Chondrocyte (in vitro differentiated cells): ENCODE measurements at places on chromosomes 12 and 14. TPM values are rescaled to one million over a fixed set of nuclear protein-coding genes. Genes with fewer than 3 reads are reported as not detected.
A peak's percentile ranks its signal among the peaks of the same experiment; 100 is the strongest.

GRCh38 chr14:96686126-96686525 lies 111.1 kb upstream of the VRK1 start:
- no peak overlapping the region for H3K27ac ChIP-seq
- peaks cover under 1% of the 10 kb centered on the region for H3K27me3 ChIP-seq
- H3K4me3 ChIP-seq: no peak overlapping the region
- H3K36me3 ChIP-seq: no peaks in the 10 kb centered on the region
- no peaks in the 10 kb centered on the region for H3K4me1 ChIP-seq
- DNase-seq: no peak

DNA sequence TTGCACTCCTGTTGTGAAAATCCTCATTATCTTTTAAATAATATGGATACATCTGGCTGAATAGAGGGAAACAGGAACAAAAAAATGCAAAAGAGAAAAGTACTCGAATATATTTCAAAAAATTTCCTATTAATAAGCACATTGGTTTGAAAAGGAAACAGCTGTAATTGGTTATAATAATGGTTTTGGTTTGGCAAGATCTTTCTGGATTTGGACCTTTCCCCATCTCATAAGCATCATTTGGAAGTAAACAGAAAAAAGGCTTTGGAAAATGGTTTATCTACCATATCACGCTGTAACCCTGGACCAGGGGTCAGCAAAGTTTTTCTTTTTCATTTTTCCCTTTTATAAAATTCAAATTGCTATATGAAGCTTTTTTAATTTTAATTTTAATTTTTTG lies 2.8 kb upstream of the NINJ2 start:
- no peaks in the 10 kb centered on the region for H3K36me3 ChIP-seq
- no peak overlapping the region for H3K4me3 ChIP-seq
- no peaks in the 10 kb centered on the region for H3K27me3 ChIP-seq
- H3K27ac ChIP-seq: no peak overlapping the region
- no peak for DNase-seq
- H3K4me1 ChIP-seq: peaks cover 36% of the 10 kb centered on the region

- no peak overlapping the region for H3K27ac ChIP-seq
- H3K4me1 ChIP-seq: peaks cover 6% of the 10 kb centered on the region
- peaks cover 6% of the 10 kb centered on the region for H3K36me3 ChIP-seq
- no peaks in the 10 kb centered on the region for H3K27me3 ChIP-seq
- DNase-seq: no peak
Observed at GRCh38 chr12:105865886-105866285, 272.9 kb downstream of the NUAK1 start.

DNA sequence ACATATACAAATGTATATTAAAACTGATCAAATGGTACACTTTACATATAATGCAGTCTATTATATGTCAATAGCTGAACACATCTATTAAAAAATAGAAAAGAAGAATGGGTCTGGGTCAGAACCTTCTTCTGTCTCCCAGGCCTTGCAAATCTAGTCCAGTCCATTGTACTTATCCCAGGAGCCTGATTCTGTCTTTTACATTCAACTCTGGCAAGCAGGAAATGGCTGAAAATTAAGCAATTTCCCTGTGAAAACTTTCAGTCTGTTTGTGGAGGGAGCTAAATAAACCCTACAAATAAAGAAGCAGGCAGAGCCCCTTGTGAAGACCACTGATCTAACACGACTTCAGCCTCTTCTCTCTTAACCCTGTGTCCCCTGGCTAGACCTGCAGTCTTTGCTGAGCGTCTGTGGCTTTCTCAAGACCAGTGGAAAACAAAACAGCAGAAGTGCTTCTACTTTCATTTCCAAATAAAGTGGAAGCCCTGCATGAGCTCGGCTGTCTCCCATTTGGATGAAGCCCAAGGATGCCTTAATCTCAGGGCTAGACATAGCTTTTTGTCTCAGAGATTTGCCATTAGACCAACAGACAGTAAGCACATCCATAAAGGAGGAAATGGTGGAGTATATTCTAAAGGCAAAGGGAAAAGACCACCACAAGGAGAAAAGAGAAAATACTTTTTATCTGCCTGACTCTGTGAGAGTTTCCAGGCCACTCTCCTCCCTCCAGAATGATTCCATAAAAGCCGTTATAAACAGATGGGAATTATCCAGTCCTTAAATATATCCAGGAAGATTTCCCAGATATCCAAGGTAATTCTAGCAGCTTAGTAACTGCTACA lies 48.2 kb downstream of the CRACR2A start:
- peaks cover 2% of the 10 kb centered on the region for H3K36me3 ChIP-seq
- peak overlapping the region; percentile 29 for H3K27ac ChIP-seq
- peak overlapping the region; percentile 25 for H3K4me3 ChIP-seq
- peaks cover 4% of the 10 kb centered on the region for H3K27me3 ChIP-seq
- DNase-seq: no peak
- H3K4me1 ChIP-seq: peaks cover 10% of the 10 kb centered on the region

DNA sequence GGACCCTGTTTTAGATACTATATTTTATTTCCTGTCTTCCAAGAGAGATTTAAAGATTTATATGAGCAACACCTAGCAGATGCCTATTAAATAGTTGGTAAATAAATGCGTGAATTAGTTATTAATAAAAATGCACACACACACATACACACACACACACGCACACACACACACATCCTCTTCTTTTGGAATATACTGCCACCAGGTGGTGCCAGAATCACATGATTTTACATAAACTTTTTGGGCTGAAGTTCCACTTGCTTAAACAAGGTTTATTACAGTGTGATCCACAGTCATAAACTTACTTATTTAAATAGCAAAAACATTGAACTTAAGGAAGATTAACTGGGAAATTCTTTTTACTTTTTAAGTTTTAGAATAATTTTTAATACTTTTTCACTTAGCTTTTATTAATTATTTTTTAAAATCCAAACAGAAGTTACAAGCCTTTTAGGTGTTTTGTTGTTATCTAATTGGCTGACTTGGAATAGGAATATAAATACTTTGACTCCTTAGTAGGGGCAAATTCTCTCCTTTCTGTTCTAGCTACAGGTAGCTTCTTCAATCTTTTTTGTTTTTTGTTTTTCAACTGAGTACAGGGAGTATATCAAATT lies 17.5 kb downstream of the RAD51B start:
- no peaks in the 10 kb centered on the region for H3K4me1 ChIP-seq
- DNase-seq: no peak
- H3K27me3 ChIP-seq: no peaks in the 10 kb centered on the region
- no peak overlapping the region for H3K27ac ChIP-seq

DNA sequence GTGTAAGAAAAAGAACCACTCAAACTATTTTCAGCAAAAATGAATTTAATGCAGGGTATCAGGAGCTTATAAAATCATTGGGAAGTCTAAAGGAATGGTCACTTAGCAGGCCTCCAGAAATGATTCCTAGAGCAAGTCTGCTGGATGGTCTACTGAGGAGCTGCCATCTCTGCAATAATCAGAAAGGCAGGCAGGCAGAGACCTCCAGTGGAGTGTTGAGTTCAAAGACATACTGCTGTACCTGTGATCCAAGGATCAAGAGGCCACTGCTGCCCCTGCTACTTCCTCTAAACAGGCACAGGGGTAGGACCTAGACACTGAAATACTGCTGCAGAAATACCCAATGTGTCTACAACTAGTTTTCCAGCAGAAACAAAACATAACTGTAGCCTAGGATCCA lies 14.5 kb upstream of the KICS2 start:
- no peak overlapping the region for H3K4me3 ChIP-seq
- no peaks in the 10 kb centered on the region for H3K36me3 ChIP-seq
- no peak for DNase-seq
- H3K27me3 ChIP-seq: no peaks in the 10 kb centered on the region
- H3K4me1 ChIP-seq: peaks cover 7% of the 10 kb centered on the region

DNA sequence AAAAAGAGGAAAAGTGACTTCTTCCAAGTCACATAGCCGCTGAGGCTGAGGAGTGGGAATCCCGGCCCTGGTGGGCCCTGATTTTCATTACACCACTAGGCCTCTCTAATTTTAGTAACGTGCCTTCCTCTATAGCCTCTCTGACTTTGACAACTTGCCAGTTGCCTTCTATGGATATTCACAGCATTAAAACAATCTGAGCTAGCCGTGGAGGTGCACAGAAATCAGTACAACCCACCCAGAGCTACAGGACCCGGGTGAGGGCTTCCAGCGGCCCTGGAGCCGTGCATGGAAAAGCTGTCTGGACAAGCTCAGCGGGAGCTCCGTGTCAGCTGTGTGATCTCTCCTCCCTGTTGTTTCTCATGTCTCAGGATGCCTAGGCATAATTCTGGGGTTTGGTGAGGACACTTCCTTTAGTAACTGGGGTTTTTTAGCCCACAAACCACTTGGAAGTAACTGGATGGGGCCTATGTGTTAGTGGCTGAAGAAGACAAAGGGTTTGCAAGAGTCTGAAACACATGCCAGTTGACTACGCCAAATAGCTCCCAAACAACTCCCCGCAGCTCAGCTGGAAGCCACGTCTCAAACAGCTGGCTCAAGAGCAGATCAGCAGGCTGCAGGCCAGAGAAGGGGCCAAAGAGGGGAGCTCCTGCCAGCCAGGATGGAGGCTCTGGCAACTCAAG lies 53.0 kb downstream of the SSH1 start:
- H3K4me1 ChIP-seq: peaks cover 88% of the 10 kb centered on the region
- H3K36me3 ChIP-seq: peaks cover 46% of the 10 kb centered on the region
- peak overlapping the region; percentile 99 for H3K27ac ChIP-seq
- H3K27me3 ChIP-seq: no peaks in the 10 kb centered on the region

GRCh38 chr12:130968611-130969010 lies 14.9 kb downstream of the ADGRD1 start:
- H3K4me3 ChIP-seq: no peak overlapping the region
- no peak for DNase-seq
- no peaks in the 10 kb centered on the region for H3K36me3 ChIP-seq
- peaks cover 4% of the 10 kb centered on the region for H3K4me1 ChIP-seq
- H3K27ac ChIP-seq: no peak overlapping the region
- H3K27me3 ChIP-seq: no peaks in the 10 kb centered on the region

DNA sequence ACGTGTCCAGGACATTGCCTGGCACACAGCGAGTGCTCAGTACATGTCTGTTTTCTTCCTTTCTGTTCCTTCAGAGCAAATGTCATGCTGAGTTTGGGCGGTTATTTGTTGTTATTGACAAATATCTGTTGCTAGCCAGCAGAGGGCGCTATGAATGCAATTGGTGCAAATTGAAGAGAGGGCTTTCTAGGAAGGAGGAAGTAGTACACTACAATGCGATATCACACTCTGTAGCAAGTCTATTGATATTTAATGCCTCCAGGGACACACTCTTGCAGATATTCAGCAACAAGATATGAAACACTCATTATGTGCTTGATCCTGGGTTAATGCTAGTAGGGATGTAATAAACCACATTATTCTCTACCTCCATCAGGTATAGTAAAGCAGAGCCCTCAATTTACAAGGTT lies 267.3 kb upstream of the SRRM4 start:
- H3K36me3 ChIP-seq: no peaks in the 10 kb centered on the region
- H3K4me3 ChIP-seq: no peak overlapping the region
- H3K4me1 ChIP-seq: no peaks in the 10 kb centered on the region
- no peak for DNase-seq

DNA sequence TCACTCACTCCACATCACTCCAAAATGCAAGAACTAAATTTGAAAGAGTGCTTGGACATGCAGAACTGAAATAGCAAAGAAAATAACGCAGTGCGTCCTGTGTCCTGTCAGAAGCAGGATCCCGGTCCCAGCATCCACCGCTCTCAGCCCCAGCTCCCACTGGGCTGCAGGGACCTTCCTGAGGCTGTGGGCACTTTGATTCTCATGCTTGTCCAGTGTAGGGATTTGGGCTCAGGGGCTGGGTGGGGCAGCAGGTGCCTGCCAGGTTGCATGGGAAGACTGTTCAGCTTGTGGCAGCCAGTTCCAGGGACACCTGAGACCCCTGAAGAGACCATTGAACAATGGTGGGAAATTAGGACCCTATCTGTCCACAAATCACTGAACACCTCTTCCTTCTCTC lies 140.0 kb upstream of the FKBP4 start:
- no peak overlapping the region for H3K27ac ChIP-seq
- no peak for DNase-seq
- peaks cover 45% of the 10 kb centered on the region for H3K36me3 ChIP-seq
- H3K4me1 ChIP-seq: no peaks in the 10 kb centered on the region
- no peaks in the 10 kb centered on the region for H3K27me3 ChIP-seq

GRCh38 chr12:39605996-39606395 lies 13.6 kb downstream of the ABCD2 start:
- peak overlapping the region; percentile 34 for H3K27ac ChIP-seq
- peaks cover 2% of the 10 kb centered on the region for H3K27me3 ChIP-seq
- no peaks in the 10 kb centered on the region for H3K36me3 ChIP-seq

- DNase-seq: no peak
- H3K27ac ChIP-seq: no peak overlapping the region
- no peaks in the 10 kb centered on the region for H3K27me3 ChIP-seq
- no peaks in the 10 kb centered on the region for H3K36me3 ChIP-seq
- peaks cover 20% of the 10 kb centered on the region for H3K4me1 ChIP-seq
Observed at GRCh38 chr12:12379831-12380730, 23.2 kb downstream of the BORCS5 start.

DNA sequence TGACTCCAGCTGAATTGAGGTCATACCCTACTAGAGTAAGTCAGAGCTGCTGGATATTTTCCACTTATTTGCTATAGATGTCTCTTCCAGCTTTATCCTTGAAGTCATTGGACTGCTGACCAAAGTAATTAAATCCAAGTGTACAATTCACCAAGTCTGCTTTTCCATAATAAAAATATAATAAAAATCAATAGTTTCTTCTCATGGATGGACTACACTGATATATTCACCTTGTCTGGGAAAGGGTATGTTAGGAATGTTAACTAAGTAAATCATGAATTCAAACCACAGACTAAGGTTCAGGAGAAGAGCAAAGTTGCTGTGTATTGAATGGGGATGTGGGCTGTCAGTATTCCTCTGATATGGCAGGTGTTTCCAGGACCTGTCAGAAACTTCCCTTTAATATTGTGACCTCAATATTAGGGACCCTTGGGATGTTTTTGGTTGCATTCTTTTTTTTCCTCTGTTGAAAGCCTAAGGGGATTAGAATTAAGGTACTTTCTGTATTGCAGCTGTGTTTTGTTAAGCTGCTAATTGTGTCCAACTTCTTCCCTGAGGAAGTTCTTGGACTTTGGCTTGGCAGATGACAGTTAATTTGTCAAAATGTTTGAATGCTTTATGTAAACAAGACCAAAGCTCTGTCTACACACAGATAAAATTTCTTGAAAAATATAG lies 284.0 kb downstream of the ATP23 start:
- no peaks in the 10 kb centered on the region for H3K36me3 ChIP-seq
- peaks cover 5% of the 10 kb centered on the region for H3K27me3 ChIP-seq

- peaks cover 59% of the 10 kb centered on the region for H3K4me1 ChIP-seq
- no peaks in the 10 kb centered on the region for H3K36me3 ChIP-seq
- peak overlapping the region; percentile 97 for H3K27ac ChIP-seq
- no peak for DNase-seq
- H3K4me3 ChIP-seq: peak overlapping the region; percentile 97
Observed at GRCh38 chr12:56629459-56630179, 507 bp downstream of the BAZ2A start.

- H3K27ac ChIP-seq: no peak overlapping the region
- no peaks in the 10 kb centered on the region for H3K36me3 ChIP-seq
- no peak for DNase-seq
Observed at GRCh38 chr12:108257004-108257403, 82.1 kb downstream of the CMKLR1 start.

ANKS1B gene
- 1.8 to 2.3 TPM (median 1.9 TPM) in 3 replicates for total RNA-seq

ZC3H10 gene
- 5.0 to 11.2 TPM (median 8.0 TPM) in 3 replicates for total RNA-seq

RHEBL1 gene
- 0.64 to 0.95 TPM in 2 of 3 replicates, not detected in the other for total RNA-seq

CLEC6A gene
- total RNA-seq: not detected in 3 replicates

OR2AP1 gene
- total RNA-seq: not detected in 3 replicates
